ENCODE measurements at places on chromosomes 5 and 9.
A peak's percentile ranks its signal among the peaks of the same experiment; 100 is the strongest.

DNA sequence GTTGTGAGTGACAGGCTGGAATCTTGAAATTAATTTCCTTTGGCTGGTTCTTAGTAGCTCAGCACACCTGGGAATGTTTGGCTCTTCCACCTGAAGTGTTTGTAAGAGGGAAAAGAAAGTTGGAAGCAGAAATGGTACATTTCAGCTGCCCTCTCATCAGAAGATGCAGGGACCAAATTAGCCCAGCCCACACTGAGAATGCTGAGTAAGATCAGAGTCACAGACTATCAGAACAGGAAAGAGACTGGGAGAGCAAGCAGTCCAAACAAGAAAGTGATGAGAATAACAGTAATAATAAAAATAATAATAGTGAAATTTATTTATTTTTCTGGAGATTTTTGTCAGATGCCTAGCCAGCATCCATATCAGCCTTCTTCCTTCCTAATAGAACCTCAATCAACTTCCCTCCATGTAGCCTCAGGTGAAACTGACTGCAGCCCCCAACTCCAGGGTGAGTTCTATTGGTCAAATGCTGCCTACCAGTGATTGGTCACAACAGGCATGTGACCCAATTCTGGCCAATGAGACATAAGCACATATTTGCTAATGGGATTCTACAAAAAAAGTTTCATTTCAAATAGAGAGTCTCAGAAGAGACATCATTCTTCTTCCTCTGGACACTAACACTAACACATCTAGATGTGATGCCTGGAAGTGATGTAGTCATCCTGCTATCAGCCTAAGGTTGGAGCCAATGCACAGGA lies 31.2 kb upstream of the ADRA1B start:
- DNase-seq, result no peak

DNA sequence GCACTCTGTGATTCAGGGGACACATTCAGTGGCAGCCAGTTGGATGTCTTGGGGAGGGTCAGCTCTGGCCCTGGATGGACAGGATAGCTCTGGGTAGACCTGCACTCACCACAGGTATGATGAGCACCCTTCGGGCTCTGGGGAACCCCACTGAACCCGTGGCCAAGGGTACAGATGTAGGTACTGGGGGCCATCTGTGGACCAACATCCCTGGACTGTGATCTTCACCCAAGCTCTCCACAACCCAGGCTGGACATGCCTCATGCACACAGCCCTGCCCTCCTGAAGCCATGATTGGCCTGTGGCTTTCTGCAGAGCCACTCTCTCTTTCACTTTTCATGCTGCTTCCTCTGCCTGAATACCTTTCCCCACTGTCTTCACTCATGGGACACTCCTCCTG lies 15.6 kb upstream of the ACSL6 start:
- DNase-seq, result no peak

DNA sequence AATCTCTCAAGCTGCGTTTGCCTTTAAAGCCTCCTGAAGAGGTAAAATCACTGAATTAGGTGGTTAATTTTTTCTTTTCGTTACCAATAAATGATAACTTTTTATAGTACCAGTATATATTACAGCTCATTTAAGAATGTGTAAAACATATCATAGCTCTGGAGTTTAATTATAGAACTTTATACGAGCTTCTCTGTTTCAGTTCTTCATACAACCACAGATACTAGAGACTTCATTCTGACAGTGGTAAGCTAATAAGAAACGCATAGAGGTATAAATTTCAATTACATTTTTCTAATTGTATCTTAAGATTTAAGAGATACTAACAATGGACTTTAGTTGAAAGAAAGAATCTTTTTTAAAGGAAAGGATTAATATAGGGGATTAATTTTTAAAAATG lies 73.9 kb downstream of the PBX3 start:
- DNase-seq, result no peak

DNA sequence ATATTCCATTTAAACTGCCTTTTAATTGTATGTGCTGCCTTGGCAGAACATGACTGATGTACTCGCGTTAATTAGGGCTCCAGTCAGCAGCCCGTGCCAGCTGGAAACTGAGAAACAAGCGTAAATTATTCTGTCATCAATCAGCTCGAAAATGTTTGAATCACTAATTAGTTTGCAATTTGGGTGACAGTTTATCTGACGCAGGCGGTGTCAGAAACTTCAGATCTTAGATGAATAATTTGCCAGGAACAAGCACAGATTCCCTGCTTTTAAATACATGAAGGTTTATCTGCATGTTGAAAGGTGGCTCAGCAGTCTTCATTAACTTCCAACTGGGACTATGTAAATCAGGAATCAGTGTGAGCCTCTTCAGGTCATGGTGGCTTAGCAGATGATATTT lies 176.0 kb upstream of the TLE4 start:
- DNase-seq, result no peak

DNA sequence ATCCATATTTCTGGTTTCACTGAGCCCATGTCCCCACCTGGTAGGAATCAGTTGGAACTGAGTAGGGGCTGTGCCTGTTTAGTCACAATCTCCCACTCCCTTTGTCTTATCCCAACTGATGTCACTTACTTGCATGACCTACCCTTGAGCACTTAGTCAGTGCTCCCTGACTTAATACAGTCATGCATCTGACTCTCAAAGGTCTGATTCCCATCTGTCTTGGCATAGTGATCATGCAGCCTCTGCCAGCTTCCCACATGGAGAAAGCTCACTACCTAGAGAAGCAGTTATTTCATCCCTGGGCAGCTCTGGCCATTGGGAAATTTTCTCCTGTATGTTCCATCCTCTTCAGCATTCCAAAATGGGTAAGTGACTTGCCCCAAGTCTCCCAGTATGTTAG lies 24.8 kb downstream of the ABLIM3 start:
- no peak for DNase-seq

GRCh38 chr9:121557581-121558447 lies 58.2 kb upstream of the GGTA1 start:
- DNase-seq, result peak; percentile 91

- DNase-seq, result no peak
Observed at GRCh38 chr9:33426843-33427293, 20.5 kb downstream of the AQP3 start.

DNA sequence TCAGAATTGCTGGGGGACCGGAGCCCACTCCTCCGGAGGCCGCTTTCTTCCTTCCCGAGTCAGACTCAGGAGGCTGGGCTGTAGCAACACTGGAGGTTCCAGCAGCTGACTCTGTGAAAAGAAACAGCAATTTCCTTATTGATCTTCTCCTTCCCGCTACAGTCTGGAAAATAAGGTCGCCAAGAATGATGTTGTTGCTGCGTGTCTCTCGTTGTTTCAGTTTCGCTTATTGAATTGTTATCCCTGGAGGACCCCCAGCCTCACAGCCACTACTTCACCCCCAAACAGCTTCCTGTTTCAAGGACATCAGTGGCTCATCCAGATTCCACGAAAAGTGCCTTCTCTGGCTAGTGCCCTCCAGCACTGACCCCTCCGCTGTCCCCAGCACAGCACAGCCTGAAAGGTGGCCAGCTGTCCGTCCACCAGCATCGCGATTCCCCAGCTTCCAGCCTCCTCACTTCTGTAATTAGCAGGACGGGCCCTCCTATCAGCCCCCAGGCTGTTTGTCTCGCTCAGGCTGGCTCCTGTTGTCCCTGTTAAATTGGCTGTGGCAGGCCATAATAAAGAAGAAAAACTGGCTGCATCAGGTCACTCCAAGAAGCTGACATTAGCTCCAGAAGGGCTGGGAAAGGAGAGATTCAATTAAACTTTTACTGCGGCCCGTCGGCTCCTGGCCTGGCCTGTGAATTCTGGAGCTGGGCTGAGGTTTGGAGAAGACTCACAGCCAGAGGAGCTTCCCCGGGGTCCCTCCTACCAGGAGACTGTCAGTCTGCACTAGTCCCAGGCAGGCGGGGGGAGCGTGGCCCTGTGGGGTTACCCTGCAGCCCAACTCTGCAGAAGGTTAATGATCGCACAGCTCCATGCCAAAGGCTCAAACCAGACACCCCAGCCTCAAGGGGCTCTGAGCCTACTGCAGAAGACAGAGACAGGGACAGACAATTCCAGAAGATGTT lies 40.5 kb downstream of the OLFM1 start:
- DNase-seq, result no peak

GRCh38 chr9:974996-975739 lies 1.3 kb upstream of the DMRT3 start:
- DNase-seq, result no peak

DNA sequence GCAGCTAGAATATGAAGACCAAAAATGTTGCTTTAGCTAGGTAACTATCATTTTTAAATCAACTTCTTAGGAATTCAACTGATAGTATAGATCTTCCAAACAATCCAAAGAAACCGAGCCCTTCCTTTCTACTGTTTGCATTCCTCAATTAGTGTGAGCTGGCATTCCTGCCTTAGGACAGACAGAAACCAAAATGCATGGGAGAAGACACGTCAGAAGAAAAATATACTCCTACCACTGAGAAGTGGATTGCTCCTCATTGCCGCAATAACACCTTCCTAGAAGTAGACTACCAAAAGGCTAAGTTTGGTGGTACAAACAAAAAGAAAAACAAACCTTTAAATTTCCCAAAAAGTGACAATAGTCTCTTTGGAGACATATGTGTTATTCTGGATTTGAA lies 440.0 kb downstream of the SEMA5A start:
- DNase-seq, result no peak

Measured in tibial artery (tissue), 4 donors.